ENCODE measurements at places on chromosomes 4 and X.

- no peak for DNase-seq
These were observed 105.5 kb upstream of the DDIT4L start for GRCh38 chr4:100295792-100296191.

DNA sequence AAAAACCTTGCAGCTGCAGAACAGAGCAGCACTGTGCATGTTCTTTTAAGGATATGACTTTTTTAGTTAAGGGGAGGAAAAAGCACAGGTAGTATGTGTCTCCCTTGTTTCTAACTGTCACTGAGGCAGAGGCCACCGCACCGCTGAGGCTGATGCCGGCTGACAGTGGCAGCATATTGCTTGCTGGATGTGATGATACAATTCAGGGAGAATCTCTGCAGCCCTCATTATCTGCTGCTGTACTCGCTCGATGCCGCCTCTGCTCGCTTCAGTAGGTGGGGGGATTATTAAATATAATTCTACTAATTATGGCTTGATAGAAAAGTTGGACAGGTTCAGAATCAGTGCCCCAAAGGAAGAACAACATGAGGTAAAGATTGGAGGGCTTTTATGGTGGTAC lies 378.8 kb upstream of the NOCT start:
- DNase-seq = no peak

GRCh38 chrX:105323928-105324327 lies 103.4 kb upstream of the TEX13A start:
- DNase-seq = no peak

DNA sequence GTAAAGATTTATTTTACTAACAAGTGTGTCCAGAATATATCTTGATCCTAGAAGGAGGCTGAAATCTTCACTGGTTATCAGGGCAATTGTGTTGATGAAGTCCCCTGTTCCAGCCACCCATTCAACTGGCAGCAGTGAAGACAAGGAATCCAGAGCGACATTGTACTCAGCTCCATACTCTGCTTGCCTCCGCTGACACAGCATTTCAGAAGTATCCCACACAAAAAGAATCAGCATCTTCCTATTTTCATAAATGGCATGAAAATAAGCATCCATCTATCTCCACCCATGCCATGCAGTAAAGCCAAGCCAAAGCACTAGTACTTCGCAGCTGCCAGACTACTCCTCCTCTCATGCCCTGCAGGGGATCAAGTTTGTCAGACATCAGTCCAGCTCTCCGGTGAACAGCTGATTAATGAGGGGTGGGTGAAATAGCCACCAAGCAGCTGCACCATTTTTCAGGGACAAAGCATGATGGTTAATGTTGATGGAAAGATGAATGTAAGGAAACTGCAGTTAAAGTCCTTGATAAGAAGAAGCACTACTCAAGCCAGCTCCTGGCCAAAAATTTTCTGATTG lies 54.0 kb downstream of the COL25A1 start:
- no peak for DNase-seq

All from stimulated activated CD4-positive, alpha-beta T cell treated with anti-CD3 and anti-CD28 coated beads, Interleukin-15, amount 100 ng/mL, for 1 hour (primary cell).